ENCODE measurements at places on chromosomes 16 and 17.

GRCh38 chr17:13921841-13922776 lies 147.2 kb upstream of the COX10 start:
- DNase-seq, result no peak

DNA sequence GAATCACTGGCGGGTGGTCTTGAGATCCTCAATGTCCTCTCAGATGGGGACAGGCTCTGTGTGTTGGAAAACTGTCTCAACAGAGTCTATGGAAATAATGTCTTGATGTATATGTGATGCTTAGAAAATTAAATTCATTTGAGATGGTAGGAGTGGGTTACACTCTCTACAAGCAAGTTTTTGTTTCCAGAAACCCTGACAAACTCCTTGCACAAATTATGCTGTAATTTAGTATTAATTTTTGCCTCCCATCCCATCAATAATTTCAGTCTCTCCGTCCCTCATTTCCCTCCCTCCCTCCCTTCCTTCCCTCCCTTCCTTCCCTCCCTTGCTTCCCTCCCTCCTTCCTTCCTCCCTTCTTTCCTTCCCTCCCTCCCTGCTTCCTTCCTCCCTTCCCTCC lies 488.0 kb upstream of the C16orf82 start:
- DNase-seq, result no peak

- no peak for DNase-seq
Measured at GRCh38 chr16:2235695-2236336, 428 bp upstream of the DNASE1L2 start.

- no peak for DNase-seq
Measured at GRCh38 chr17:80443916-80444643, 29.1 kb downstream of the ENDOV start.

GRCh38 chr16:72109966-72110530 lies 16.4 kb downstream of the DHX38 start:
- DNase-seq, result no peak

- peak; percentile 85 for DNase-seq
Measured at GRCh38 chr17:50169121-50169764, 3.4 kb downstream of the SGCA start.

DNA sequence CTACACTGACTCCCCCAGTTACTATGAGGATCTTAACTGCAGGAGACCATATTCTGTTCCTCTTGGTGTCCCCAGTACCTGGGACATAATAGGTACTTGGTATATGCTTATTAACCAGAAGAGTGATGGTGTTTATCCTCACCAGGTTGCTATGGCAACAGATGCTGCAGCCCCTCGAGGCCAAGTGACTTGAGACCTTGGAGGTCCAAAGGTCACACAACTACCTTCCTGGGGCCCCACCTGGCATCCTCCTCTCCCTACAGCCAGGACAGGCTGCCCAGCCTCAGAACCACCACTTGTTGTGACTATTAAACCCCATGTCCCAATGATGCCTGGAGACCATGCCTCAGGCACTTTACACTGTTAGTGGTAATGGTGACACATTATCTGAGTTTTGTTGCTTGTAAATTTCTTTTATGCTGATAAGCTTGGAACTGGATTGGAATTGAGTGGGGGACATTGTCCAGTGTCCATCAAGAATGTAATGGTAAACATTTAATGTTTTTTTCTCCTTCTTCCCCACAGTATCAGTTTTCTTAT lies 189.4 kb downstream of the CCDC182 start:
- no peak for DNase-seq

GRCh38 chr17:12510535-12510934 lies 155.2 kb upstream of the MYOCD start:
- DNase-seq, result peak; percentile 83

- peak; percentile 27 for DNase-seq
Measured at GRCh38 chr17:48484256-48484655, 46.6 kb downstream of the HOXB1 start.

GRCh38 chr17:50240851-50241250 lies 33.4 kb upstream of the TMEM92 start:
- peak; percentile 87 for DNase-seq

- no peak for DNase-seq
Measured at GRCh38 chr17:58217766-58218165, 1.3 kb downstream of the MKS1 start.

DNA sequence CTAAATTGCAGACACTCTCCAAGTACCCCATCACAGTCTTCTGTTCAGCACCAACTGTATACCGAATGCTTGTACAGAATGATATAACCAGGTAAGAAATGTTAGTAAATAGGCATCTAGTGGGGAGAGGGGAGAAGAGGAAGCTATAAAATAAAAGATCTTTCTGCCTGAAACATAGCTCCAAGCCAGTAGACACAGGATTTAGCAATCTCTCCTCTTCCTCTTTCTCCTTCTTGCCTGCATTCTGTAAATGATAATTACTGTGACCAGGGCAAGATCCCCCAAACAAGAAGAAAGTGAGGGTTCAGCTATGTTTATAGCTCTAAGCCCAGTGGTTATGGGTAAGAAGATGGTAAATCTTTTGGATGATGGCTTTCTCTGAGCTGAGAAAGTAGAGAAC lies 17.9 kb downstream of the ACSM3 start:
- DNase-seq, result no peak

DNA sequence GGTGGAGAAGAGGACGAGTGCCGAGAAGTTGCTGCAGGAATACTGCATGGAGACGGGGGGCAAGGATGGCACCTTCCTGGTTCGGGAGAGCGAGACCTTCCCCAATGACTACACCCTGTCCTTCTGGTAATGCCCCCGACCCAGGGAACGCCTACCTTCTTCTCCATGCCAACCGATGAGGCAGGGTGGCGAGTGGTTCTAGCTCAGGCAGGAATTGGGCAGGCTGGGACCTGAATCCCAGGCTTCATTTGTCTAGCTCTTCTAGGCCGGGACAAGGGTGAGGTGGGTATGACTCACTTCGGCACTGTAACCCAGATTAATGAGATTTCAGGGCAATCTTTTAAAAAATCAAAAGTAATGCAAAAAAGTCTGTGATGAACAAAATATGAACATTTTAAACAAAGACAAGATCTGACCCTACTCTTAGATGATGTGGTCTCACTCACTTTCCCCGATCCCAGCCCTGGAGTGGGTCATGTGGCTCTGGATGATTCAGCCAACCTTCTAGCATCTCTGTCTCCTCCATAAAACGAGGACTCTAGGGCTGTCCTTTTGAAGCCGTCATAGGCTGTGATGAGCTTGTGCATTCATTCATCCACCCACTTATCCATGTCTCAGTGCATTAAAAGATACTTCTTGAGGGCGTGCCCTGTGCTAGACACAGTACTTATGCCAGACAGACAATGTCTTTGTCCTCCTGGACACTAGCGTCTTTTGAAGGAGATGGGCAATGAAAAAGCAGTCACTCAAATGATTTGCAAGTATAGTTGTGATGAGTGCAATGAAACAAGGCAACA lies 102.6 kb downstream of the SDR42E1 start:
- DNase-seq, result no peak

GRCh38 chr16:58384437-58385055 lies 7.7 kb upstream of the GINS3 start:
- DNase-seq, result no peak

GRCh38 chr16:87955302-87956097 lies 4.3 kb downstream of the BANP start:
- DNase-seq, result peak; percentile 34

- DNase-seq, result no peak
Measured at GRCh38 chr16:22674832-22675191, 139.2 kb upstream of the HS3ST2 start.

- DNase-seq, result no peak
Measured at GRCh38 chr16:11605891-11606290, 19.2 kb upstream of the LITAF start.

DNA sequence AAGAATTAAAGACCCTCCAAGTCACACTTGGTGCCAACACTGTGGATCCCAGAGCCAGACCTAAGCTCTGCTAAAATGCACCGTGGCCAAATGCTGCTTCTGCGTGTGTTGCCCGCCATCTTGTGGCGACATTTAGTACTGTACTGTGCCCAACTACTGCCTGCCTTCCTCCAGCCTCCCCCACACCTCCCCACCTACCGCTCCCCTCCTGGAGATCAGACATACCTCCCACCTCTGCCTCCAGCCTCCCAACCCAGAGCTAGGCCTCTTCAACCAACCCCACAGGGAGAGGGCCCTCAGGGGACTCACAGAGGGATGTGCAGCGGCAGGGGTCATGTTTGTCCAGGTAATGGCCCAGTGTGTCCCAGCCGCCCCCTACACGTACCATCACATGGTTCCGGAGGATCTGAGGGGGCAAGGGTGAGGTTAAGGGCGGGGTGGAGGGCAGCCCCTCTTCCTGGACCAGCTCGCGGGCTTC lies 5.5 kb downstream of the GAS2L2 start:
- peak; percentile 74 for DNase-seq

DNA sequence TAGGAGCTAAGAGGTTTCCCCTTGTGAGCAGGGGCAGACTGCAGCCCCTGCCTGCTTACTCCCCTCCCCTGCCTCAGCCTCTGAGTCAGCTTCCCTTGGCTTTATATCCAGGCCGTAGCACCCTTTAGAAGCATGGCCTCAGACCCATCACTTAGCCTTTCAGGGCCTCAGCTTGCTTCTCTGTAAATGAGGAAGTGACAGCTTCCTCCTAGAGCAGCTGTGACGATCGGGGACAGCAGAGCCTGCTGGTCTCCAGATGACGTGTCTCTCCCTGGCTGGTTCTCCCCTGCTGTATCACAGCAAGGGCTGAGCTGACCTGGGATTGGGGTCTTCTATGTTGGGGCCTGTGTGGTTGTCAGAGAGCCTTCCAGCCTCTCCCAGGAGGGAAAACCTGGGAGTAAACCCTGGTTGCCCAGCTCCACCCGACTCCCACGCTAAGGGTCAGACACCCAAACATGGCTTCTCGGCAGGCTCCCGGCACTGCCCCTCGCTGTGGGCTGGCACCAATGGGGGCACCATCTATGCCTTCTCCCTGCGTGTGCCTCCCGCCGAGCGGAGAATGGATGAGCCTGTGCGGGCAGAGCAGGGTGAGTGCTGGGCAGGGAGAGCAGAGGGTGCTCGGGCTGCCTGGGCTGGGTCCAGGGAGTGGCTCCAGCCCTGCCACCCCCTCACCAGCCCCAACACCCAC lies 16.3 kb upstream of the MYO15B start:
- peak; percentile 14 for DNase-seq

DNA sequence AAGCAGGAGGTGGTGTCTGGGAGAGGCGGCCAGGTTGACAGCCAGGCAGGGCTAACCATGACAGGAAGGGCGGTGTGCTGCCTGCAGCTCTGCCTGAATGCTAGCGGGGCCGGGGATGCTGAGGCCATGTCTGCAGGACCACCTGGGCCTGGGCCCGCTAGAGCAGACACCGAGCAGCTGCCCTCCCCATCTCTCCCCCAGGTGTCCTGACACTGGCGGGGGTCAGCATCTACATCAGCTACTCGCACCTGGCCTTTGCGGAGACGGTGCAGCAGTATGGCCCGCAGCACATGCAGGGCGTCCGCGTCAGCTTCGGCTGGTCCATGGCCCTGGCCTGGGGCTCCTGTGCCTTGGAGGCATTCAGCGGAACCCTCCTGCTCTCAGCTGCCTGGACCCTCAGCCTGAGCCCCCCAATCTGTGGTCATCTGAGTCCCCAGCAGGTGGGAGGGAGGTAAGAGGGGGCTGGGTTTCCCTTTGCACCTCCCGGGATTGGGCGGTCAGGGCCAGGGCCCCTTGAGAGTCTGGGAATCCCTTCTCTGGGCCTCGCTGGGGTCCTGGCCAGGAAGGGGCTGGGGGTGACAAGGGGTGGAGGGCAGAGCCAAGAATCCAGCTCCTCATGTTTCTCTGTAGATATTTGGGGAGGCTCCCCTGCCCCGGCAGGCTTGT lies 7.5 kb downstream of the TMEM235 start:
- DNase-seq, result no peak

- DNase-seq, result no peak
Measured at GRCh38 chr16:54477714-54478113, 191.1 kb upstream of the IRX3 start.

DNA sequence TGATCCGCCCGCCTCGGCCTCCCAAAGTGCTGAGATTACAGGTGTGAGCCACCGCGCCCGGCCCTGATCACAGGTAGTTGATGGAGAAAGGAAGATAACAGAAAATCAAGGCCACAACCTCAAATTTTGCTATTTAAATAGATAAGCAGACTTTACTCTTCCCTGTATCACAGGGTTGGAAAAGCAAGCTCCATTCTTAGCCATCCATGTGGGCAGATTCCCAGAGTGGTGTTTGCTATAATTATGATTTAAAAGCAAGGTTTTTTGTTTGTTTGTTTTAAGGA lies 44.4 kb downstream of the TUBD1 start:
- DNase-seq, result no peak

DNA sequence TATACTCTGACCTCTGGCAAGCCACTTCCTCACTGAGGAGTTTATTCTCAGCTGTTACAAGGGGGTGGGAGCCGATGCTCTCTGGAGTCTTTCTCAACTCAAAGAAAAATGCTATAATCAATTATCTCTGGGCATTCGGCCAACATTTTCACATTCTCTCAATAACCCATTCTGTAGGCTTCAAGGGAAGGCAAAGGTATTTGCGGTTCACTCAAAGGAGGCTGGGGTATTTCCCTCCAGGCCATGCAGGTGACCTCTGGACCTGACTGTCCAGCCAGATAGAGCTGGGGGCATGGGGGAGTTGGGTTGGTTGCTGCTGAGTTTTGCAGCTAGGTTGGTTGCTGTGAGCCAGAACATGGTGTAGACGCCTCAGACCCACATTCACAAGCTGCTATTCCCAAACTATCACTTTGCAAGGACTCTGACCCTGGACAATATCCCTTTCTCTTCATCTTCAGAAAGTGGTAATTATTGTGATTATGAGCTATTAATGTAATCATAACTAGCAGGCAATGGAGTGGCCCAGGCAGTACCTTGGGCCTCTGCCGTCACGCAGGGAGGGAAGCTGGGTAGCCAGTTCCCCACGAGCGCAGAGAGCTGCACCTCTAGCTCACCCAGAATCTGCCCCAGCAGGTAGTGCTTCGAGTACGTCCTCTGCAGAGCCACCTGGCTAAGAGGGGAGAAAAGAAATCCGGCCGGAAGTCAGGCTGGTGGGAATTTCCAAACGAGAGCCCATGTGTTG lies 42.1 kb downstream of the AIPL1 start:
- DNase-seq, result no peak

GRCh38 chr17:58487589-58488427 lies at the start of gene HSF5:
TSS of gene HSF5 (minus strand) at chr17:58488408. CDS start at chr17:58488274, 134 bp downstream.
- DNase-seq, result peak; percentile 14

DNA sequence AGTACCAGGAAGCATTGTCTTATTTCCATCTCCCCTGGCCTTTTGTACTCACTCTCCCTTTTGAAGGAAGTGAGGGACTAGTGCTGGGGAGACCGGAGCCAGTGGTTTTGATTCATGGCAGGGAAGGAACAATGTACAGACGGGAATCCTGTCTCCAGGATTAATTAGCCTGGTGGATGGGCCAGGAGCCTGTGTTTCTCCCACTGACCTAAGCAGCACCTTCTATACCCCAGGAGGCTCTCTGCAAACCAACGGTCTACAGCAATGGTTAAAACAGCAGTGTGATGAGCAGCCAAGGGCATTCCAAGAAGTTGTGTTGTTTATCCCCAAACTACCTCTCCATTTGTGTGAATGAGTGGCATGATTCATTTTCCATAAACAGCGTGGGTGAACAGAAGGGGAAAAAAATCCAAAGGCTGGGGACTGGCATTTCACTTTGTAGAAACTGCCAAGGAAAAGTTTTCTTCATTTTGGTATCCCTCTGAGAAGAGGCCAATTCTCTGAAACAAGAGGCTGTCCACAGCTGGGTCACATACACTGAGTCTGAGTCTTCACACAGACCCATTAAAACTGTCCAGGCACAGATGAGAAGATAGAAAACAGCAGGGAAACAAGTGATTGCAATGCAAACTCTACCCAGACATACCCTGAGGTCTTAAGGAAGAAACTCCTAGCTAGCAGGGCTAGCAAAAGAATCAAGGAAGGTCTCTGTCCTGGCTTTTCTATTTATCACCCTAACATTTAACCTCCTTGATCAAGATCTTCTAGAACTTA lies 18.1 kb downstream of the ANKFN1 start:
- DNase-seq, result no peak

Data from fibroblast of skin of scalp (primary cell).